ENCODE measurements at places on chromosomes 16 and 17.
A peak's percentile ranks its signal among the peaks of the same experiment; 100 is the strongest.

GRCh38 chr16:80619824-80620223 lies 79.0 kb downstream of the DYNLRB2 start:
- no peak for DNase-seq

GRCh38 chr16:89104303-89104702 lies 10.7 kb downstream of the ACSF3 start:
- no peak for DNase-seq

- DNase-seq = no peak
These were observed 28.8 kb downstream of the ABCC12 start for GRCh38 chr16:48126801-48127644.

DNA sequence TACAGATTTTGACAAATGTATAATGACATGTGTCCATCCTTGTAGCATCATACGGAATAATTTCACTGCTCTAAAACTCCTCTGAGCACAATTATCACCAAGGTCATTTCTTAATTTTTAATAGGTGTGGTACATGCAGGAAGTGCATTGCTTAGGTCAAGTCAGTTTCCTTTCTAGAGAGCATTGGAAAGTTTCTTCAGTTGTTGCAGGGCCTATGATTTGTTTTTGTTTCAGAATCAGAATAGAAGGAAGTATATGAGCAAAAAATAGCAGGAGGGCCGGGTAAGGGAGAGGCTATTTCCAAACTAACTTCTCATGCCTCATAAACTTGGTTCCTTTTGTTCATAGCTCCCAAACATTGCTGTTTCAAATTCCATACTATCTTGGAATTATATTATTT lies 24.0 kb upstream of the SLFN5 start:
- DNase-seq = no peak

- DNase-seq = no peak
These were observed 60.8 kb downstream of the TEX14 start for GRCh38 chr17:58630883-58631522.

DNA sequence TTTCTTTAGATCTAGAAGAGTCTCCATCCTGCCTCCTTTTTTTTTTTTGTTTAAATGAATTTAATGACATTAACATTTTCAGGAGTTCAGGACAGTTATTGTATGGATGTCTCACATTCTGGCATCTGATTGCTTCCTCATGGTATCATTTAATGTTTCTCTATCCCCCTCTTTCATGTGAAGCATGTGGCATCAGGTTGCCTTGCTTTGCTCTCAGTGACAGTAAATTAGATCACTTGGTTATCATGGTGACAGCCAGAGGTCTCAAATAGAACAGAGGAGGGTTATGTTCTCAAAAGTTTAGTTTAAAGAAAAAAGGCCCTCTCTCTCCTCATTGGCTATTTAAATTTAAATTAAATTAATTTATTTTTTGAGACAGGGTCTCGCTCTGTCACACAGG lies 74.1 kb downstream of the WWP2 start:
- DNase-seq = no peak

- peak; percentile 90 for DNase-seq
These were observed at the start of gene USP22 for GRCh38 chr17:21042458-21043295. Gene USP22 (minus strand): TSS chr17:21043011. CDS start chr17:21042835, 176 bp downstream.

DNA sequence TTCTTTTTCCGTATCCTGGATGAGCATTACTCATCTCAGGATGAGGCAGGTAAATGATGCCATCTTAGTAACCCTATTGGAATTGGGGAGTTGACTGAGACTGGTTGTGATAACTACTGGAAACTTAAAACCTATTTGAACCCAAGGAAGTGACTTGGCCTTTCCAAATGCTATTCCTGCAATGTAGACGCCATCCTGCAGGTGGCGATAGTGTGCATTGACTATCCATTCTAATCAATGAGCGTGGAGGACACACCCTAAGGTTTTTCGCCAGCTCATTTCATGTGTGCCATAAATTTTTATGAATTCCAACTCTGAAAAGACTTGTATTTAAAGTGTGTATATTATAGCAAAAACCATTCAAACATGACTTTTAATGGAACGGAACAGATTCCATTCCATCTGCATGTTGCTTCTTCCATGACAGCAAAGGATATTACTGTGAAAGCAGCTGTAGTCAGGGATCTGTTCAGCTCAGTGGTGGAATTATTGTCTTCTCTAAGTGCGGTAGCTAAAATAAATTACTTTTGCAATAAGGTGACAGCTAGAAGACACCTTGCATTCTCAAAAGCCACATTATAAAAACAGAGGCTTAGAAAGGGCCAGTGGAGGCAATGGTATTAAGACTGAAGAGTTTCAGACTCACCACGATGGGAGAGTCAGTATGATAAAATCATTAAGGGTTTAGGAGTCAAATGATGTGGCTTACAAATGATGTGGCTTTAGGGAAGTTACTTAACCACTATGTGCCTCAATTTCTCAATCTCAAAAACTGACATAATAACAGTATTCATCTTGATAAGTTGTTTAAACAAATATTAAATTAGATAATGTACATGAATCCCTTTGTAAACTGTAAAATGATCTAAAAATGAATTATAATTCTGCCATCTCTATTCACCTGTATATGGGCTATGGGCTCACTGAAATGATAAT lies 55.5 kb downstream of the SYT17 start:
- DNase-seq = peak; percentile 66

GRCh38 chr16:68972013-68972412 lies 128.7 kb downstream of the TANGO6 start:
- peak; percentile 63 for DNase-seq

DNA sequence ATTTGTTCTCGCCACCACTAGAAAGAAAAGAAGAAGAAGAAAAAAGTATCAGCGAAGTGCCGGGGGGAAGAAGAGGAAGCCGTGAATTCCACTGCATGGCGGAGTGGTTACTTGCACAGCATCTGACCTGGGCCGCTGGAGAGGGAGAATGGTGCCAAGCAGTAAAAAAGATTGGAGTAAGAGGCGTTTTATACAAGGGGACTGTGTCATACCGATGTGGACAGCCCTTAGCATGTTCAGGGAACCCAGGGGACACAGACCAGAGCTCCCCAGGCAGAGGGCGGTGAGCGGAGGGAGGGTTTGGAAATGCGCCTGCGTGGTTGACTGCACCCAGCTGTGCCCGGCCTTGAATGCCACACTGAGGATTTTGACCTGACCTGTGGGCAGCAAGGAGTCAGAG lies 52.8 kb downstream of the PLXDC1 start:
- no peak for DNase-seq

DNA sequence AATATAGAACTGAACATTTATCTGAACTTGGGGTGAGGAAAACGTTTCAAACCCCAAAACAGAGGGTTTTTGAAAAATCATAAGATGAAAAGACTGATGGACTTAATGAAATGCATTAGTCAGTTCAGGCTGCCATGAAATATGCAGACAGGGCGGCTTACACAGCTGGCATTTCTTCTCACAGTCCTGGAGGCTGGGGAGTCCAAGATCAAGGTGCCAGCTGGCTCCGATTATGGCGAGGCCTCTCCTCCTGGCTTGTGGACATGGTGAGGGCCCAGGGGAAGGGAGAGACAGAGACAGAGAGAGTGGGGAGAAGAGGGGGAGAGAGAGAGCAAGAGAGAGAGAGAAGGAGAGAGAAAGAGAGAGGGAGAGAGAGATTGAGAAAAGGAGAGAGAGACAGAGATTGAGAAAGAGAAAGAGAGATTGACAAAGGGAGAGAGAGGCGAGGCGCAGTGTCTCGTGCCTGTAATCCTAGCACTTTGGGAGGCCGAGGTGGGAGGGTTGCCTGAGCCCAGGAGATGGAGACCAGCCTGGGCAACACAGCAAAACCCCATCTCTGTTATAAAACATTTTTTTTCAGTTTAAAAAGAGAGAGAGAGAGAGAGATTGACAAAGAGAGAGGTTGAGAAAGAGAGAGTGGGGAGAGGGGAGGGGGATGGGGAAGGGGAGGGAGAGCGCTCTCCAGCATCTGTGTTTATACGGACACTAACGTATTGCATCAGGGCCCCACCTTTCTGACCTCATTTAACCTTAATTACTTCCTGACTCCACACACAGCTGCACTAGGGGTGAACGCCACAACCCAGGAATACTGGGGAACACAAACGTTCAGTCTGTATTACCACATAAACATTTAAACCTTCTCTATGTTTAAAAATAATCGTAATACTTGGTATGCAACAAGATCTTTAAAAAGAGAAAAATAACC lies 24.6 kb upstream of the RPH3AL start:
- DNase-seq = no peak

GRCh38 chr17:76267051-76267576 lies 2.0 kb downstream of the UBALD2 start:
- DNase-seq = no peak

GRCh38 chr16:54930005-54930868 lies at the start of gene IRX5:
Gene IRX5 (plus strand): TSS chr16:54930865. CDS start chr16:54931199, 334 bp downstream.
- peak; percentile 76 for DNase-seq

GRCh38 chr16:85796599-85796998 lies 2.7 kb downstream of the EMC8 start:
- DNase-seq = no peak

- no peak for DNase-seq
These were observed 33.1 kb upstream of the SBK1 start for GRCh38 chr16:28259091-28259780.

GRCh38 chr16:26692658-26693057 lies 374.1 kb upstream of the C16orf82 start:
- DNase-seq = peak; percentile 18

- no peak for DNase-seq
These were observed 114.0 kb downstream of the CMIP start for GRCh38 chr16:81558444-81559175.

DNA sequence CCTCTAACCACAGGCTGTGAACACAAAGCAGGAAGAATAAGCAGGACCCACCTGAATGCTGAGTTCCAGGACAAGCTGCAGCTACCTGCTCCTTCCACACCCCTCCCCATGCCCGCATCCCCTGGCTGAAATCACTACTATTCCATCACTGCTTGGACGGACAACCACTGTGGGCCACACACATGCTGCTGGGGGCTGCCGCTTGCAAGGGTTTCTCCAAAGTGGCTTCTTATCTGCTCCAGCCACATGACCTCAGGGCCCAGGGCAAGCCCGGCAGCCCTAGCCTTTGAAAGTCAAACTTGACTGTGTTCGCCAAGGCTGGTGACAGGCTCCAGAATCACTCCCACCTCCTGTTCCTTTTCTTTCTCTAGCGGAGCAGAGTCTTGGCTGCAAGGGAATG lies 18.4 kb downstream of the FA2H start:
- DNase-seq = no peak

- no peak for DNase-seq
These were observed 95.1 kb downstream of the ZFHX3 start for GRCh38 chr16:72952811-72953271.

DNA sequence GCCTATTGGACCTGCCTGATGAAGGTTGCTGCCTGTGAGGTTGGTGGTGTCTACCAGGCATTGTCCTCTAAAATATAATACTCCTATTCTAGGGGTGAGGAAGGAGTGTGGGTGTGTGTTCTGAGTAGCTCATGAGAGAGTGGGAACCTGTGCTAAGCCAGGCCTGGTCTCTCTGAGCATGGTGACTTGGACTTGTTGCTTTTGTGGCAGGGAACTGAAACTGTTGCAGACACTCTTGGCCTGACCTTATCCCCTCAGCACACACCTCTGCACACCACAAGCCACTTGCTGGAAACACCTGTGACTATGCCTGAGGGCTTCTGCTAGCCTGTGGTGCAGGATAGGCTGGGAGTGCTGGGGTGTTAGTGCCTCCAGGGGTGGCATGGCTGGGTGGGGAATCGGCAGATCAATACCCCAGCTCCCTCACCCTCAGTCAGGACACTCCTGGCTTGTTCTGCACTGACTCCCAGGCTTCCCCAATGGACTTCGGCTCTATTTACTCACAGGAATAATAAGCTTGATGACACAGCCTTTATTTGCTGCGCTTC lies 29.9 kb downstream of the PLCG2 start:
- DNase-seq = no peak

- peak; percentile 85 for DNase-seq
These were observed 2.3 kb upstream of the PHF12 start for GRCh38 chr17:28953444-28954118.

- DNase-seq = peak; percentile 7
These were observed 388.0 kb upstream of the CA10 start for GRCh38 chr17:52546493-52546892.

DNA sequence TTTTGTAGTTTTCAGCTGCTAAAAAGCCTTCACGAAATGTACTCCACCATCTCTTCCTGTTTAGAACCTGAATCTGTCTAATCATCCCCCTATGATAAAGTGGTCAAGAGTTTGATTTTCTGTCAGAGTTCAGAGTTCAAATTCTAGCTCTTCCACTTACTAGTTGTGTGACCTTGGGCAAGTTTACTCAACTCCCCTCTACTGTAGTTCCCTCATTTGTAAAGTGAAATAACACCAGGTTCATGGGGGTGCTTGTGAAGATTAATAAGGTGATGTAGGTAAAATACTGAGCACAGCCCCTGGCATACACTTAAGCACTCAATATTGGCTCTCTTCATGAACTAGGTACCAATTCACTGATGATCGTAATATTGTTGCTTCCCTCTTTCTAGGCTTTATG lies 1.2 kb upstream of the CDC6 start:
- no peak for DNase-seq

- no peak for DNase-seq
These were observed 19.5 kb downstream of the HLF start for GRCh38 chr17:55284001-55284884.
